Head of caudate nucleus (tissue), 42 donors: ENCODE measurements at places on chromosomes 16 and 17.

- no peak for DNase-seq
These were observed 653 bp upstream of the VAC14 start for GRCh38 chr16:70801611-70802010.

- DNase-seq, result no peak
These were observed 7.6 kb downstream of the SCPEP1 start for GRCh38 chr17:56985371-56986162.

GRCh38 chr17:5234645-5235576, at the start of gene SCIMP:
SCIMP (minus strand) TSS chr17:5234860; CDS start chr17:5234755, 105 bp downstream.
- peak; percentile 48 for DNase-seq

DNA sequence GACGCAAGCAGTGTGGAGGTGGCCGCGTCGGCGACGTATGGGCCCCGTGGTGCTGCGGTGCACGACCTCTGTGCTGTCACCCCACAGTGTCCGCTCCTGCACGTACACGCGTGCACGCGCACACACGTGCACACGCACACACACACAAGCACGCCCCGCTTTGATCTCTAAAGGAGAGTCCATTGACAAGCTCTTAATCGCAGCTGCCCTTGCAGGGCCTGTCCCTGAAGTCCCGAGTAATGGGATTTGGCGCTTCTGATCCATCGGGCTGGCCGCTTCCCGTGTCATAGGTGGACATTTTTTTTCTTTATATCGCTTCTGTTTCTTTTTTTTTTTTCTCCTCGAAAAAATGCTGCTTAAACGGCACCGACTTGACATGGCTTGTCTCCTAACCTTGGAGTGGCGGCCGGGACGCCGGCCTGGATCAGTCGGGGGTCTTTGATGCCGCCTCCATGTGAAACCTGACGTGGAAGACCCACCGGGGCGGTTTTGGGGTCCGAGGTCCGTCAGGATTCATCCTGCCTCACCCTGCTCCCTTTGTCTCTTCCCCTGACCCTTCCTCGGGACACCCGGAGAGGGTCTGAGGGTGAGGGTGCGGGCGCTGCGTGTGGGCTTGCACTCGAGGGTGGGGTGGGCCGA, 8.3 kb upstream of the AXIN1 start:
- DNase-seq, result no peak

- no peak for DNase-seq
These were observed 16.8 kb downstream of the NQO1 start for GRCh38 chr16:69709456-69710084.

DNA sequence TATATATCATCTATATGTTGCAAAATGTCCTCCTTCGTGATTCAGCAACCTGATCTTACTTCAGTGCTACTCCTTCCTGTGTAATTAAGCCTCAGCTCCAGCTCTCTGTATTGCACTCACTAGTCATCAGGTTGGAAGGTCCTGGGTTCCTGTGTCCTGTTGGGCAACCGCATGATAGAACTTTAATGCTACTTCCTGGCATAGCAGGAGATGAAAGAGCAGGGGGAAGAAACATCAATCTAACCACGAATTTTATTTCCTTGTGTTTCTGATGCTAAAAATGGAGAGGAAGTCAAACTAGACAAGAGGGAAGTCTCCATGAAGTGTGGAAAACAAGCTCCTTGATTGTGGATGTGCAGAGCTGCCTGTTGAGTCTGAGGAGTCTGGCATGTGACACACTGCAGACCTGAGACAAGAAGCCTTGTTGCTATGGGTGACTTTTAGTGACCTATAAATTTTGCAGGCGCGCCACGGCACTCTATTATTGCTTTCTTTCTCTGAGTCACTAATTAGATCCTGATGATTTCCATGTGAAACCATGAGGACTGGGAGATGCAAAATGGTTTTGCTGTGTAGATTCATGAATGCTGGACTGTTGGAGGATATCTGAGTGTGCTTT, 25.6 kb downstream of the IGSF6 start:
- no peak for DNase-seq

- DNase-seq, result no peak
These were observed 118.1 kb downstream of the STXBP4 start for GRCh38 chr17:55086635-55087058.

GRCh38 chr16:88455610-88456355, 2.7 kb downstream of the ZFPM1 start:
- no peak for DNase-seq

DNA sequence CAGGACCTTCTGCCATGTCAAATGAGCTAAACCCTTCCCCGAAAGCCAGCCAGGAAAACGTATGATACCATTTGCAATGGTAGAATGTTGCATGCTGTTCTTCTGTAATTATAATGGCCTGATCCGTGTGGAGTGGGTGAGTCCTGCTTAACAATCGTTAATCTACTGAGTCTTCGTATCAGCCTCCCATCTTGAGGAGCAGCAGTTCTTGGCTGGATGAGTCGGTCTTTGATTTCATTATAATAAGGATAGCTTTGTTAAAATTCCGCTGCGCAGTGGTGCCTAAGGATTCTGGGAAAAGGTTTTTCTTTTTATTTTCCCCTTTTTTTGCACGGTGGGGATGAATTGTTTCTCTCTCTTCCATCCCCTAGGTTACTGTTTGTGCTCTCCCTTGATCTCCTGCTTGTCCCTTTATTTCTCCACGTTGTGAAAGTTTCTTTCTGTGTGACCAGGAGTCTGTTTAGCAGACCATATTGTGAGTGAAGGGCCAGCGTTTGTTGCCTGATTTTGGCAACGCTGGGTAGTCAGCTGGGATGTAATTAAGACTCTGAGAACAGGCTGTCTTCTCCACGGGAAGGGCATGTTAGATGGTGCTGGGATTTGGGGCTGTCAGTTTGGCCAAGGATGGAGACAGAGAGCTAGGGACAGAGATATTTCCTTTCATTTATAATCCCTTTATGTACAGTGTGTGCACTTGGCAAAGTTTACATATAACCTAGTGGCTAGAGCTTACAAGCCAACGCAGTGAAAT, 263.0 kb downstream of the FTO start:
- DNase-seq, result peak; percentile 48

DNA sequence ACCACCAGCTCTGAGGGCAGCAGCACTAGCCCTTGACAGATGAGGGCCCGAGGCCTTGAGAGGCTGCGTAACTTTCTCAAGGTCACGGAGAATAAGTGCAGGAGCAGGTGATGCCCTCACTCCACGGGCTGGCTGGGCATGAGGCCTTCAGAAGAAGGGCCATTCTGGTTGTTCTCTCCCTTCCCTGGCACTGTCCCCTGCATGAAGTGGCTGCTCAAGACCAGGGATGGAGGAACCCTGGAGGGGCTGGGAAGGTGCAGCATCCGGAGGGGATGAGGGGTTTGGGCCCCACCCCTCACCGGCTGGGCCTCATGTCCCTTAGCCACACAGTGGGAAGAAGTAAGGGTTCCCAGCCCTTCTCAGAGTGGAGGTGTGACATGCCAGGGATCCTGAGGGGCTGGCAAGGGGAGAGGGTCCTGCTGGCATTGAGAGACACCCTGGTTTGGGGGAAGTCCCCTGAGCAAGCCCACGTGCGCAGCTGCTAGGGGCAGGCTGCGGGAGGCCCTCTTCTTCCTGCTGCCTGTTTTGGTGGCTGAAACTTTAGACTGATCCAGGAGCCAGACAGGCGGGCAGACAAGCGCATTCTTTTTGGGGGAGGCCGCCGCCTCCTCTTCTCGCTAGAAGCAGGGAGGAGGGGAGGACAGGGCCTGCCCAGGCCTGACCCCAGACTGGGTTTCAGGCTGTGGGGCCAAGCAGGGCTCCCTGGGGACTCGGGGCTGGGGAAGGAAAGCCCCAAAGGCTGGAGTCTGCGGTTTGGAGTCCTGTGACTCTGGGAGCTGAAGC, 74.0 kb downstream of the N4BP1 start:
- no peak for DNase-seq

GRCh38 chr17:75808905-75809621, 24.5 kb downstream of the UNK start:
- no peak for DNase-seq

DNA sequence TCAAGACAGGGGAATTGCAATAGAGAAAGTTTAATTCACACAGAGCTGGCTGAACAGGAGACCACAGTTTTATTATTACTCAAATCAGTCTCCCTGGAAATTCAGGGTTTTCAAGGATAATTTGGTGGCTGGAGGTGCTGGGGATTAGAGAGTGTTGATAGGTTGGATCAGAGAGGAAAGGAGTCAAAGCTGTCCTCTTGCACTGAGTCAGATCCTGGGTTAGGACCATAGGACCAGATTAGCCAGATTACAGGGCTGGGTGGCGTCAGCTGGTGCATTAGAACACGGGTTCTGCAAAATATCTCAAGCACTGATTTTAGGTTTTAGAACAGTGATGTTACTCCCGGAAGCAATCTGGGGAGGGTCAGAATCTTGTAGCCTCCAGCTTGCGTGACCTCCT, 1.8 kb upstream of the NSMCE1 start:
- no peak for DNase-seq

GRCh38 chr17:74892013-74892841, 1.2 kb downstream of the FADS6 start:
- no peak for DNase-seq

GRCh38 chr17:76266244-76266938, 1.2 kb downstream of the UBALD2 start:
- DNase-seq, result no peak

DNA sequence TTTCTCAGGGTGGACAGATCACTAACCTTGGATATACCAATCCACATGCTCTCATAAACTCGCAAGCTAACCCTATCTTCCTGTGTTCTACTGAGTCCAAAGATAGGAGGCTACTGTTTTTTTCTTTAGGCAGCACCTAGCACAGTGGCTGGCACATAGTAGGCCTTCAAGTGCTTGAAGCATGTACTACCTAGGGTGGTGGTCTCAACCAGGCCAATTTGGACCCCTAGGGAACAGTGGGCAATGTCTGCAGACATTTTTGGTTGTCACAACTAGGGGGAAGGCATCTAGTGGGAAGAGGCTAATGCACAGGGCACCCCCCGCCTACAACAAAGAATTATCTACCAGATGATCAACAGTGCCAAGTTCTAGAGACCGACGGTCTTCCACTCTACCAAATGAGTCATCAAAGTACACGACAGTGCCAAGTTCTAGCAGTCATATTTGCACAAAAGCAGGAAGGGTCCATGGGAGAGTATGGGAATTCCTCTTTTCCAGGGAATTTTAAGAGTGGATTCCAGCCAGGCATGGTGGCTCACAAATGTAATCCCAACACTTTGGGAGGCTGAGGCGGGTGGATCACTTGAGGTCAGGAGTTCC, 390.3 kb downstream of the SLC39A11 start:
- no peak for DNase-seq

- no peak for DNase-seq
These were observed 40.4 kb upstream of the DNAJA2 start for GRCh38 chr16:47013910-47014309.

- DNase-seq, result peak; percentile 75
These were observed 1.8 kb downstream of the SOX8 start for GRCh38 chr16:983044-984030.

DNA sequence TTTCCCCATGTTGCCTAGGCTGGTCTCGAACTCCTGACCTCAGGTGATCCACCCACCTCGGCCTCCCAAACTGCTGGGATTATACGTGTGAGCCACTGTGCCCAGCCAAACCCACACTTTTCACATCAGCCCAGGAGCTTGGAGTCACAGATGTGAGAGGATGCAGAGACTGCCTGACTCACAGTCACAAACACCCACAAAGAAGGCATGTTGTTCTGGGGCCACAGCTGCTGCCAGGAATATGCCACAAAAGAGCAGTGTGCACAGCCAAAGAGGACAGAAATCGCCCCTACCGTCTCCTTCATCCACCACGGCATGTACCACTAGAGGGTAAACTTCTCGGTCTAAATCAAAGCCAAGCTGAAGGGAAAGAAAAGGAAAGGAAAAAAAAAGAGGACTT, 25.1 kb upstream of the FOXJ1 start:
- DNase-seq, result peak; percentile 54

DNA sequence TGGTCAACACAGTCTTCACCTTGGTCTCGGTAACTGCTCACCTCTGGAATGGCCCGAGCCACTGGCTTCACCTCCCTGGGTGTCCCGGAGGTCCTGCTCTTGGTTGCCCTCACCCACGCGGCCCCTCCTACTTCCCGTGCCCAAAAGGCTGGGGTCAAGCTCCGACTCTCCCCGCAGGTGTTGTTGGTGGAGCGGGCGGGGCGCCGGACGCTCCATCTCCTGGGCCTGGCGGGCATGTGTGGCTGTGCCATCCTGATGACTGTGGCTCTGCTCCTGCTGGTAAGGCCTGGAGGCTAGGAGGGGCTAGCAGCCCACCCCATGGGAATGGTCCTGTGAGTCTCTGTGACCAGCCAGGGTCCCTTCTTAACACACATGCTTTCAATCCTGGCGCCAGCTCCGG, 3.4 kb downstream of the SLC2A4 start:
- no peak for DNase-seq

DNA sequence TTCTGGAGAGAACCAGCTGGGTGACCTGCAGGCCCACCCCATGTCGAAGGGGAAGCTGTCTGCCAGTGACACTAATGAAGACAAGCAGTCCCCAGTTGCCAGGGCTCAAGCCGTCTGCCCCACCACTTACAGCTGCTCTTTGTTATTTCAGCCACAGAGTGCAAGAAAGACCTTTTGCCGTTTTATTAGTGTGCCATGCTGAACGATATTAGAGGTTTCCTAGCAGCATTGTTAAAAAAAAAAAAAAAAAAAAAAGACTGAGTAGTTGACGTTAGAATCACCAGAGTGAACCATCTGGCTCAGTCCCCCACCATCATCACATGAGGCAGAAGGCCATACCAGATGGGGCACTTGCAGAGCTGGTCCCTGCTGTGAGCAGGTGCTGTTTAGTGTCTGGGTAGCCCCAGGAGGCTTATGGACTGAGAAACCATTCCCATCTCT, 26.5 kb upstream of the SLC39A11 start:
- no peak for DNase-seq

- DNase-seq, result peak; percentile 13
These were observed 34.5 kb downstream of the HS3ST2 start for GRCh38 chr16:22848451-22848850.

GRCh38 chr16:5509794-5510193, 412.2 kb upstream of the EEF2KMT start:
- no peak for DNase-seq

DNA sequence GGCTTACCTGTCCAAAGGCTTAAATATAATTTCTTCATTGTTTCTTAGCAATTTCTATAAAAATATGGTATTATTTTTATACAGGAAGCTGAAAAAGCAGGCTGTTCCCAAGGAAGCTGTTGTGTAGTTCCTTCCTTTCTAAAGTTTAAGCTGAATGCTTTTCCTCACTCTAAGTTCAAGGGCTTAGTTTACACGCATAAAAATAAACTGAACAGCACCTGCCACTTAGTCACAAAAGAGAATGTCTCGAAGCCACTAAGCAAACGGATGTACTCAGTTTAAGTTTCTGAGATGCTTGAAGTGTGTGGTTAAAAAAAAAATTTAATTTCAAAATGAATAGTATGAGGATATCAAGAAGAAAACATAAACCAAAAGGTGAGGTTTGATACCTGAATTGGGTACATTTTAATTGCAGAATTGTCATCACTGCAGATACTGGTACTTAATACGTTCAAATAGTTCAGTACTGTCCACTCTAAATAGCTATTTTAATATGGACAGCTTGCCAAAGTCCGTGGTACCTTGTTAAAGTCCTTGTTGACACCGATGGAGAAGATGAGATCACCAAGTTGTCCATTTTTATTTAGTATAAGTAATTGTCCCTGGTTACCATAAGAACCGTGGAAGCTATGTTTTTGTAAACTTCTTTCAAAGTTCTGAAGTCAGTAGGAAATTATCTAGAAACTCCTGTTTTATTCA, 38.1 kb downstream of the MRTFB start:
- no peak for DNase-seq
